ENCODE measurements at places on chromosomes 13 and 19.

DNA sequence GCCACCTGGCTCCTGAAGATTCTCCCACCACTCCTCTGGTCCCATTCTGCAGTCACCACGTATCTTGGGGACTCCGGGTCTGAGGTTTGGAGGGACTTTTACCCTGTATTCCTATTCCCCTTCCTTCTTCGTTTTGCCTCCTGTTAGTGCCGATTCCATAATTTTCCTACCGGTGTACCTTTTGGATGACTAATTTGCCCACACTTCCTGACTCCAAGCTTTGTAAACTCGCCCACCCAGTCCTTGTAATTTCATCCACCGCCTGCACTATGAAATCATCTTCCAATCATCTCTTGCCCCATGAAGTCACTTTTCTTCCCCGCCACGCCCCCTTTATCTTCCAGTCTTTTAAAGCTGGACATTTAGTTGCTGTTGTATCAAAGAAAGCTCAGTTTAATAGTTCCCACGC, 572 bp downstream of the UCHL3 start:
- no peak for DNase-seq

GRCh38 chr13:29129616-29130015, 309.5 kb downstream of the MTUS2 start:
- no peak for DNase-seq

DNA sequence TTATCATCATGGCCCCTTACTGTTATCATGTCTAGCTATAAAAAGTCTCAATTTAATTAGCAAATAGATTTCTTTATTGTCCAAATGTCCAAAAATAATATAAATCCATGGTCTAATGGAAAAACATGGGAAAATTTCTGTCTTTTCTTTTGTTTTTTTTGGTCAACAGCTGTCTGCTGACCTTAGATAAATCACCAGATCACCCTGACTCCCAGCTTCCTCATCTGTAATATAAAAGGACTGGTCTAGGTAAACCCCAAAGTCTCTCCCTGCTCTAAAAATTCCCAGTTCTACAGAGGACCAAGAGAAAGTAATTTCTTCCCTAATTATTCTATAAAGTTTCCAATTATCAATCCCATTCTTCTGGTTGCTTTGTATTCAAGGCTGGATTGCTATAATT, 30.7 kb upstream of the RCBTB2 start:
- DNase-seq = no peak

DNA sequence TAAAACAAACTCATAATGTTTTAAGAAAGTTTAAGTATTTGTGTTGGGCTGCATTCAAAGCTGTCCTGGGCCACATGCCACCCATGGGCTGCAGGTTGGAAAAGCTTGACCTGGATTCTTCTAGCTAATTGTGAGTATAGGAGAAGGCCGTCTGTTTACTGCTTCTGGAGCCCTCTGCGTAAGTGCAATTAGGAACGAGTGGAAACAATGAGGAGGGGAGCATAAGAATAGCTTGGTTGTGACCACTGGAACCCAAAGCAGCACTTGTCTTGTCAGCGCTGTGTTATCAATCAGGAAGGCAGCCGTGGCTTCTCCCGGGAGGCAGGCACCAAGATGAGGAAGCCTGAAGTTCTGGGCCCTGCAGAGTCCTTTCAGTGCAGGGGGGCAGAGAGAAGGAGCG, 110.4 kb upstream of the MBNL2 start:
- no peak for DNase-seq

- peak; percentile 19 for DNase-seq
Measured at GRCh38 chr13:75636436-75637180, 478 bp downstream of the LMO7 start.

DNA sequence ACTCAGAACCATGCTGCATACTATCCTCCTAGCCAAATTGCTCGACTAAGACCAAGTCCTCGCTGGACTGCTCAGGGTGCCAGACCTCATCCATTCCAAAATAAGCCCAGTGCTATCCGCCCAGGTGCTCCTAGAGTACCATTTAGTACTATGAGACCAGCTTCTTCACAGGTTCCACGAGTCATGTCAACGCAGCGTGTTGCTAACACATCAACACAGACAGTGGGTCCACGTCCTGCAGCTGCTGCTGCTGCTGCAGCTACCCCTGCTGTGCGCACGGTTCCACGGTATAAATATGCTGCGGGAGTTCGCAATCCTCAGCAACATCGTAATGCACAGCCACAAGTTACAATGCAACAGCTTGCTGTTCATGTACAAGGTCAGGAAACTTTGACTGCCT, 1.5 kb downstream of the PABPC3 start:
- no peak for DNase-seq

- DNase-seq = no peak
Measured at GRCh38 chr19:29483944-29484581, 41.7 kb upstream of the VSTM2B start.

- no peak for DNase-seq
Measured at GRCh38 chr19:49497047-49497788, 984 bp downstream of the RPS11 start.

DNA sequence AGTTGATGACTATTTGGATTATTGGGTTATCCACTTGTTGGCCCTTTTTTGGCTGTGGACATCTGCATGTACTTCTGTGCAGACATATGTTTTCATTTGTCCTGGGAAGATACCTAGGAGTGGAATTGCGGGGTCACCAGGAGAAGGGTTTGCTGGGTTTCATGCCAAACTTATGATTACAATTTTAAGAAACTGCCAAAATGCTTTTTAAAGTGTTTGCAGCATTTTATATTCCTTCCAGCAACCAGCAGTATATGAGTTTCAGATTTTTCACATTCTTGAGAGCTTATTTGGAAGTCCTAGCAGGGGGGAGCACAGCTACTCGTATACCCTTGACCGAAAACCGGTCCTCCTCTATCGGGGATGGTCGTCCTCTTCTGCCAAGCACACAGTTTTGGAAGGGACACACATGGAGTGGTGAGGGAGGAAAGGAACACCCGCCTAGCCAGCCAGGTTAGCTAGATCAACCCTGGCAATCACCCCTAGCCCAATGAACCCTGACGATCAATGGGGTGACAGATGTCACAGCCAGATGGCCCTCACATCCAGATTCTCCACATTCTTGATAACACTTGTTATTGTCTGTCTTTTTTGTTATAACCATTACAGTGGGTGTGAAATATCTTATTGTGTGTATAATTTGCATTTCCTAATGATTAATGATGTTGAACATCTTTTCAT, 26.7 kb upstream of the RNF113B start:
- no peak for DNase-seq

Data from activated CD8-positive, alpha-beta memory T cell treated with anti-CD3 and anti-CD28 coated beads for 48 hours (primary cell).